Sigmoid colon (tissue), 7 donors: ENCODE measurements at places on chromosomes 2 and 18. TPM values are rescaled to one million over a fixed set of nuclear protein-coding genes. Genes with fewer than 3 reads are reported as not detected.

GRCh38 chr2:106127282-106127771, 66.8 kb downstream of the UXS1 start:
- no peak overlapping the region for H3K4me3 ChIP-seq
- no peak for DNase-seq
- peaks cover 9% of the 10 kb centered on the region for H3K4me1 ChIP-seq
- peak overlapping the region; percentile 6 for H3K27ac ChIP-seq

DNA sequence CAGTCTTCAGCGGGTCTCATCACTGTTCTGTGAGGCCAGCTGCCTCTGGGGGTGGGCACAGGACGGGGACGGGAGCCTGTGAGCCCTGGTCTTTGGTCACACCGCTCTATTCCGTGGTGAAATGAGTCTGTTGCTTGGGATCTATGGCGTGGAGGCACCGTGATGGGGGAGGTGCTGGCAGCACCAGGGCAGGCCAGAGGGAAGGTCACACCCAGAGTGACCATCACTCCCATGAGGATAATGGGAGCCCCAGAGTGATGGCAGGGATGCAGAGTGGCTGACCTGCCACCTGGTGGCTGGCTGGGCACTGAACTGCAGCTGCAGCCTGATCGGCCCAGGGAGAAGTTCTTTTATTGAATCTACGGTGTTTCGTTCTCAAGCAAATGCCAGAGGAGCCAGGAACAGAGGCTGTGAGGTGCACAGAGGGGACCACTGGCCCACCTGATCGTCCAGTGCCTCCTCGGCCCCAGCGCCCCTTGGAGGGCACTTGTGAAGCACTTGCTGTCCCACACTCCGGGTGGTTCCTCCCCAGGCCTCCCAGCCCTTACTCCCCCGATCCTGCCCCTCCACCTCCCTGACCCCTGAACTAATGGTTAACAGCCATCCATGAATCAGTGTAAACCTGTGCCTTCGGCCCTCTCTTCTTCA, 17.9 kb downstream of the KCNIP3 start:
- no peak overlapping the region for H3K27ac ChIP-seq
- no peak overlapping the region for H3K4me3 ChIP-seq
- DNase-seq, result no peak
- H3K27me3 ChIP-seq, result no peaks in the 10 kb centered on the region
- H3K4me1 ChIP-seq, result no peaks in the 10 kb centered on the region
- no peaks in the 10 kb centered on the region for H3K36me3 ChIP-seq

Gene HAAO
- 3.1 TPM for total RNA-seq

Gene OTOS
- total RNA-seq, result not detected

- H3K27ac ChIP-seq, result no peak overlapping the region
- no peaks in the 10 kb centered on the region for H3K4me1 ChIP-seq
- H3K27me3 ChIP-seq, result no peaks in the 10 kb centered on the region
- DNase-seq, result no peak
- no peaks in the 10 kb centered on the region for H3K36me3 ChIP-seq
- H3K4me3 ChIP-seq, result no peak overlapping the region
Observed at GRCh38 chr2:168599738-168600137, 143.7 kb downstream of the CERS6 start.

Gene ARHGAP28
- total RNA-seq, result 4.3 TPM

DNA sequence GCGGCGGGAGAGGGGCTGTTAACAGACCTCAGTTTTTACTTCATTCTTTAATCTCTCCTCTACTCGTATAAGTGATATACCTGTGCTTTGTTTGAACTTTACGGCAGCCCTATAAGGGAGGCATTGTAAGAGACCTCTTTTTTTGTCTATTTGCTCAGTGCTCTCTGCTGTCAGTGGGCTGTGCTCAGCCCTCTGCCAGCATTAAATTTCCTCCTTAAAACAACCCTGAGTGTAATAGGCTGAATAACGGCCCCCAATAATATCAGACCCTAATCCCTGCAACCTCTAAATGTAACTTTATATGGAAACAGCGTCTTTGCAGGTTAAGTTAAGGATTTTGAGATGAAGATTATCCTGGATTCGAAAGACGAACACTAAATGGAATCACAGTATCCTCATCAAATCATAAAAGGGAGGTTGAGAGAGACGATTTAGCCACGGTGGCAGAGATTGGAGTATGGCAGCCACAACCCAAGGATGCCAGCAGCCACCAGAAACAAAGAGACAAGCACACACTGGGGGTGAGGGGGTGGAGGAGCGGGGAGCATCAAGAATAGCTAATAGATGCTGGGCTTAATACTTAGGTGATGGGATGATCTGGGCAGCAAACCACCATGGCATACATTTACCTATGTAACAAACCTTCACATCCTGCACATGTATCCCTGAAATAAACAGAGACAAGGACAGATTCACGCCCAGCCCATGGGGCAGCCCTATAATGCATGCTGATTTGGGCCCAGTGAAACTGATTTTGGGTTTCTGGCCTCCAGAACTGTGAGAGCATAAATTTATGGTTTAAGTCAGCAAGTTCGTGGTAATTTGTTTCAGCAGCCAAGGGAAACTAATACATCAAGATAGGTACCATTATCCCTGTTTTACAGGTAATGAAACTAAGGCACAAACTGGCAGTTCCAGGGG, 894 bp upstream of the FARSB start:
- no peak for DNase-seq
- H3K27ac ChIP-seq, result peak overlapping the region; percentile 87
- H3K4me1 ChIP-seq, result peaks cover 30% of the 10 kb centered on the region
- no peaks in the 10 kb centered on the region for H3K27me3 ChIP-seq
- no peaks in the 10 kb centered on the region for H3K36me3 ChIP-seq
- H3K4me3 ChIP-seq, result peak overlapping the region; percentile 81

DNA sequence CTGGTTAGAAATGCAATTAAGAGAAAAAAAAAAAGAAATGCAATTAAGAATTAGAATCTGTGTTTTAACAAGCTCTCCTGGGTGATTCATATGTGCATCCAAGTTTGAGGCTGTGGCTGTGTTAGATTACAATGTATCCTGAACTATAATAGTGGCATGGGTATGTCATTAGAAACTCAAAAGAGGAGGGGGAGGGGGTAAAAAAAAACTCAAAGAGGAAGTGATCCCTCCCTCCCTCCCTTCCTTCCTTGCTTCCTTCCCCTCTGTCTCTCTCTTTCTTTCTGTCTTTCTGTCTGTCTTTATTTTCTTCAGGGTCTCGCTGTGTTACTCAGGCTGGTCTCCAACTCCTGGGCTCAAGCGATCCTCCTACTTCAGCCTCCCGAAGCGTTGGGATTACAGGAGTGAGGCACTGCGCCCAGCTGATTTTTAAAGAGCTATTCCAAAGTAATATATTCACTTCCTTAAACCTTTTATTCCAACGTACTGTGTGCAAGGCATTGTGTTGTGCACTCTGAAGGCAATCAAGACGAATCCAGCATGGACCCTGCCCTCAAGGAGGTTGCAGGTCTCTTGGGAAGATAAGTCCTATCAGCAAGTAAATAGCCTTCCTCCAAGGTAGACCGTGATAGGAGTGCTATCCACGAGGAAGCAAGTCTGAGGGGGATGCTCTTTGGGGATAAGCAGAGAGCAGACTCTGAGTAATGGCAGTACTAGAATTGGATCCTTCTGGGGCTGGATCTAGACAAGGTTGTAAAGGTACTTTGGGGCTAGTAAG, 35.9 kb upstream of the MCFD2 start:
- DNase-seq, result peak; percentile 5
- H3K4me1 ChIP-seq, result peaks cover 15% of the 10 kb centered on the region
- no peak overlapping the region for H3K27ac ChIP-seq
- no peaks in the 10 kb centered on the region for H3K36me3 ChIP-seq

Gene LYG1
- not detected for total RNA-seq

GRCh38 chr2:64367444-64368232, 86.3 kb upstream of the LGALSL start:
- H3K27ac ChIP-seq, result no peak overlapping the region
- no peak overlapping the region for H3K4me3 ChIP-seq

DNA sequence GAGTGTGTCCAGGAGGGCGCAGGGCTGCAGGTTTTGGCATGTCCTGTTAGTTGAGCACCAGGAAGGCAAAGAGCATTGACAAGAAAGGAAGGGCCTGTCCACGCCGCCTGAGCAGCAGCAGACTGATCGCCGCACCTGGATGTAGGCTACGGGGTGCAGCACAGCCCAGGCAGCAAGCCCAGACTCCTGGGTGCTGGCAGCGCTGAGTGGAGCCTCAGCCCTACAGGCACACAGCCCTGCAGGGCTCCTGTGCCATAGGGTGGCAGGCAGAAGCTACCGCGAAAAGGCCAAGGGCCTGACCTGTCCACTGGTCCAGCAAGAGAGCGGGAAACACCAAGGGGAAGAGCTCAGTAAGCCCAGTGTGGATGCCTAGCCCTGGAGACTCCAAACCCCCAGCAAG, 198.0 kb downstream of the HDAC4 start:
- H3K4me1 ChIP-seq, result no peaks in the 10 kb centered on the region
- peak overlapping the region; percentile 82 for H3K27ac ChIP-seq
- H3K36me3 ChIP-seq, result peaks cover 5% of the 10 kb centered on the region

Gene ZC3H6
- total RNA-seq, result 14.7 TPM

DNA sequence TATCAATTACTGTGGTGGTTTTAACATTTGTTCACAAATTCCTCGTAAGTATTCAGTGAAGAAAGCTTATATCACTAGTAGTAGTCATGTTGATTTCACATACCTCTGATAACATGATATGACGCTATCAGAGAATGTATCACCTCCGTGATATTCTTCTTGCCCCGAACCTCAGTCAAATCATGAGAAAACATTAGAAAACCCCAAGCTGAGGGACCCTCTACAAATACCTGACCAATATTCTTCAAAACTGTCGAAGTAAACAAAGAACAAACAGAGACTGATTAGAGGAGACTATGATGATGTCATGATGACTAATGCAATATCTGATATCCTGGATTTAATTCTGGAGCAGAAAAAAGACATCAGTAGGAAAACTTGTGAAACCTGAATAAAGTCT, 85.6 kb upstream of the SPOPL start:
- no peak overlapping the region for H3K27ac ChIP-seq
- H3K4me1 ChIP-seq, result no peaks in the 10 kb centered on the region
- H3K36me3 ChIP-seq, result no peaks in the 10 kb centered on the region
- H3K4me3 ChIP-seq, result no peak overlapping the region
- no peaks in the 10 kb centered on the region for H3K27me3 ChIP-seq
- DNase-seq, result no peak

- peak overlapping the region; percentile 99 for H3K27ac ChIP-seq
- H3K36me3 ChIP-seq, result peaks cover 14% of the 10 kb centered on the region
- peak overlapping the region; percentile 96 for H3K4me3 ChIP-seq
Observed at GRCh38 chr2:43224571-43225092, 1.8 kb downstream of the ZFP36L2 start.

DNA sequence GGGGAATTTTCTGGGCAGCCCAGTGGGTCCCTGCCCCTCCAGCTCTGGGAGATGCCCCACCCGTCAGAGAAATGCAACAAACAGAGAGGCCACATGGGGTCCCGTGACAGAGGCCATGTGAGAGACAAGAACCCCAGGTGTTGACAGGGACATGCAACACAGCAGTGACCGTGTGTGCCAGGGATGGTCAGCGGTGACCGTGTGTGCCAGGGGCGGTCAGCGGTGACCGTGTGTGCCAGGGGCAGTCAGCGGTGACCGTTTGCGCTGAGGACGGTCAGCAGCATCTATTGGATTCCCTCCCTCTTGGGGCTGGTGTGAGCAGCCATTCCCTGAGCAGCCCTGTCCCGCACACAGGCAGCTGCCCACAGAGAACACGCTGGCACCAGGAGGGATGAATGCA, 146.6 kb upstream of the OTOS start:
- no peaks in the 10 kb centered on the region for H3K36me3 ChIP-seq
- no peaks in the 10 kb centered on the region for H3K27me3 ChIP-seq
- H3K27ac ChIP-seq, result no peak overlapping the region
- no peak for DNase-seq
- H3K4me3 ChIP-seq, result no peak overlapping the region

DNA sequence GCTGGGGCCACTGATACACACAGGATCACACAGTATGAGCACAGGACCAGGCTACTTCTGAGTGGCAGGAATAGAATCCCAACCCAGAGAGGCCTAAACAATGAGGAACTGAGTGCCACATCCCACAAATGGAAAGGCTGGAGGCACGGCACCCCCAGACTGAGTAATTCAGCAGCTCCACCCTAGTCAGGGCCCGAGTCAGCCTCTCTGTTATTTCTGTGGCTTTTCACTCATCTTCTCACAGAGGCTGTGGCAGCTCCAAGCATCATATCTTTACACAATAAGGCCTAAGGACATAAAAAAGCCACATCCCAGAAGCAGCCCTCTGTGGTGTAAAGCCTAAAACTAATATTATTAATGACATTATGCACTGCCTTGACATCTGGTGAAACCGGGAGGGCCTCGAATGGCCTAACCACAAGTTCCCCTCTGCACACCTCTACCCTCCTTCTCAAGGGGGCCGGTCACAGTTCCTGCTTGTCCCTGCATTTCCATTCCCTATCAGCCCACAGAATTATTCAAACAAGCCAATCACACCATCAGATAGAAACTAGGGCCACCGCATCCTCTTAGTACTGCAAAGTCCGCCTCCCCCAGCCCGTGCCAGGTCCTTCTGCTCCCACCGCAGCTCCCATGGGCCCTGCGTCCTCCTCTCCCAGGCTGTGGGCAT, 12.5 kb upstream of the MAL start:
- no peak overlapping the region for H3K4me3 ChIP-seq
- H3K4me1 ChIP-seq, result peaks cover 4% of the 10 kb centered on the region
- no peak for DNase-seq
- no peaks in the 10 kb centered on the region for H3K27me3 ChIP-seq
- no peaks in the 10 kb centered on the region for H3K36me3 ChIP-seq

Gene RND3
- total RNA-seq, result 171 TPM

- H3K27ac ChIP-seq, result no peak overlapping the region
- H3K27me3 ChIP-seq, result no peaks in the 10 kb centered on the region
- no peak for DNase-seq
- no peaks in the 10 kb centered on the region for H3K4me1 ChIP-seq
- H3K4me3 ChIP-seq, result no peak overlapping the region
Observed at GRCh38 chr2:235160281-235160810, 208.5 kb downstream of the SH3BP4 start.

Gene ZC3H8
- total RNA-seq, result 5.4 TPM

- H3K4me3 ChIP-seq, result peak within 1 kb of the TSS; percentile 44
- H3K27me3 ChIP-seq, result no peaks in the 10 kb centered on the region
- no peak for DNase-seq
- H3K27ac ChIP-seq, result peak within 1 kb of the TSS; percentile 50
Observed at GRCh38 chr2:187554011-187554703, at the start of gene TFPI. Gene TFPI, minus strand, starts transcription at chr2:187554435. Its CDS starts 50,667 bp downstream, at chr2:187503768.

- H3K4me3 ChIP-seq, result no peak overlapping the region
- no peak overlapping the region for H3K27ac ChIP-seq
- no peaks in the 10 kb centered on the region for H3K36me3 ChIP-seq
- no peaks in the 10 kb centered on the region for H3K27me3 ChIP-seq
- H3K4me1 ChIP-seq, result no peaks in the 10 kb centered on the region
- no peak for DNase-seq
Observed at GRCh38 chr2:137367361-137367760, 596.9 kb upstream of the HNMT start.

DNA sequence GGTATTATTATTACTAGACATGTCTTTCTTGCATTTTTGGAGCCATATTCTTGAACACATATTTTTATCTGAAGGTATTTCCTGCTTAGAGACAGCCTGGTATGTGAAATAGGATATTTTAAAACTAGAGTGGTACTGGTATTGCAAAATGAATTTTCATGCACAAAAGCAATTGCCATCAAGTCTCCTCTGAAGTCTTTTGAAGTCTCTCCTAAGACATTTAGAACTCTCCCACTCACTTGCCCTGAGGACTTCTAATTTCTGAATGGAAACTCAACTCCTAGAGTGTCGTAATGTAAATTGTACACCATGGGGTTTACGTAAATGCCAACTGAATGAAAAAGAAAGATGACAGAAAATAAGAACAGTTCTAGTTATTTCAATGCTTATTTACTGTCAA, 967.0 kb downstream of the DCDC2C start:
- H3K36me3 ChIP-seq, result no peaks in the 10 kb centered on the region
- no peaks in the 10 kb centered on the region for H3K27me3 ChIP-seq
- DNase-seq, result no peak
- H3K4me1 ChIP-seq, result no peaks in the 10 kb centered on the region
- no peak overlapping the region for H3K27ac ChIP-seq
